ENCODE measurements at places on chromosomes 7 and 10.

- no peak for DNase-seq
Measured at GRCh38 chr10:100740476-100741377, 4.7 kb upstream of the PAX2 start.

DNA sequence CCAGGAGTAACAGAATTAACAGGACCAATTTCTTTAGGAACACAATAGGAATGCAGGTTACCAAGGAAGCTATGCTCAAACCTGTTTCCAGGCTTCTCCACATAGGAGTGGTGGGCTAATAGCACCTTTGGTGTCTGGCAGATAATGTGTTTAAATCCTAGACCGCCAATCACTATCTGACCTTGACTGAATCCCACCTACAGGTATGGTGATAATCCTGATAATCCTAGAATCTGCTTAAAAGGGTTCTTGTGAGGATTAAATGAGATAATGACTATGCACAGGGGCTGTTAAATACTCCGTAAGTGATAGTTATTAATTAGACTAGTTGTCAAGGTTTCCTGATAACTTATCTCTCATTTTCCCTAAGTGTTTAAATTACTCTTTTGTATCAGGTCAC lies 81.2 kb downstream of the EPC1 start:
- no peak for DNase-seq

DNA sequence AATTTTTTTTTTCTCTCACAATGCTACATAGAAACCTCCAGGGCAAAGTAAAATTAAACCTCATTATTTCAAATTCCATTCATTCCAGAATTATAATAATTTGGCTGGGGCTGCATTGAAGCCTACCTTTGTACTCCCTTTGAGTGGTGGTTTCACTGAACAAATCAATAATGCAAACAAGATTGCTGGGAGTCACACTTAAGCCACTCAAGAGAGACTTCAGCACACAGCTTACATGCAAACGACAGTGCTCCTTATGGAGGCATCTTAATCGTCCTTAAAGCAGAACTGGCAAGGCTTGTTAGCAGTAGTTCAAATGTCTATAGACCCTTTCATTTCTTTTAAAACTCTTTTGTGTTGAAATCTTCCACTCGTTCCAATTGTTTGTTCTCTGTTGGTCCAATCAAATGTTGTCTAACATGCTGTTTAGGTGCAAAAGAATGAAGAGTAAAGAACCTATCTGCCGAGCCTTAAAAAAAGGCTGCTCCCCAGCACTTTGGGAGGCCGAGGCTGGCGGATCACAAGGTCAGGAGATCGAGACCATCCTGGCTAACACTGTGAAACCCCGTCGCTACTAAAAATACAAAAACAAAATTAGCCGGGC lies 294.9 kb downstream of the FGFR2 start:
- DNase-seq = no peak

GRCh38 chr10:26556748-26557640 lies 118.9 kb downstream of the APBB1IP start:
- DNase-seq = peak; percentile 12

DNA sequence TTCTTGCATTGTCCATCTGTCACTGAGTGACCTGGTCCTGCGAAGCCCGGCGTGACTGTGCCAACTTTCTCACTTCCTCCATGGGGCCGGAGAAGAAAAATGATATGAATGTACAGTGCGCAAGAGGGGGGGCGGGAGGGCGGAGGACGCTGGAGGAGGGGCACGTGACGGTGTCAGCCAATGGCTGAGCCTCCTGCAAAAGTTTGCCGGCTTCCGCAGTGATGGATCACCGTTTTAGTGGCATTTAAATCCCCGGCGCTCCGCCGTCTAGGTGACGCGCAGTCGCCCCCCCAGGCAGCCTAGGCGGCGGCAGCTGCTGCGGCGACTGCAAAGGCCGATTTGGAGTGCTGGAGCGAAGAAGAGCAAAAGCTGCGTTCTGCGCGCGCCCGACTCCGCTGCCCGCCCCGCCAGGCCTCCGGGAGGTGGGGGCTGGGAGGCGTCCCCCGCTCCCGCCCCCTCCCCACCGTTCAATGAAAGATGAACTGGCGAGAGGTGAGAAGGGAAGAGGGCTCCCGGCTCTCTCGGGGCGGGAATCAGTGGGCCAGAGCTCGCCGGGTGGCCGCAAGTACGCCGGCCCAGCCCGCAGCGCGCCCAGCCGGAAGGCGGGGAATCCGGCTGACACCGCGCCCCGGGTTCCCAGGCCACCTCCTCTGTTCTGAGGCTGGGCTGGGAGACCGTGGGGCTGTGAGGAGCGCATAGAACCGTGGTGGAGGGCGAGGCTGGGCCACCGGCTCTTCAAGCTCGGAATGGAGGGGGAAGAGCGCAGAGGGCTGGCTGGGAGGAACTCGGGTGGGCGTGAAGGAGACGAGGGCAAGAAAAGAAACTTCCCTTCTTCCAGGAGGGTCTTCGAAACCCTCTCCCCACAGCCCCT lies at the start of gene HOXA1:
Gene HOXA1 (minus strand): TSS at position 104 of the 871 bp plus-strand sequence. CDS start 88 bp downstream, at position 16.
- peak; percentile 94 for DNase-seq

GRCh38 chr7:89104748-89105685 lies 309.5 kb upstream of the TEX47 start:
- no peak for DNase-seq

DNA sequence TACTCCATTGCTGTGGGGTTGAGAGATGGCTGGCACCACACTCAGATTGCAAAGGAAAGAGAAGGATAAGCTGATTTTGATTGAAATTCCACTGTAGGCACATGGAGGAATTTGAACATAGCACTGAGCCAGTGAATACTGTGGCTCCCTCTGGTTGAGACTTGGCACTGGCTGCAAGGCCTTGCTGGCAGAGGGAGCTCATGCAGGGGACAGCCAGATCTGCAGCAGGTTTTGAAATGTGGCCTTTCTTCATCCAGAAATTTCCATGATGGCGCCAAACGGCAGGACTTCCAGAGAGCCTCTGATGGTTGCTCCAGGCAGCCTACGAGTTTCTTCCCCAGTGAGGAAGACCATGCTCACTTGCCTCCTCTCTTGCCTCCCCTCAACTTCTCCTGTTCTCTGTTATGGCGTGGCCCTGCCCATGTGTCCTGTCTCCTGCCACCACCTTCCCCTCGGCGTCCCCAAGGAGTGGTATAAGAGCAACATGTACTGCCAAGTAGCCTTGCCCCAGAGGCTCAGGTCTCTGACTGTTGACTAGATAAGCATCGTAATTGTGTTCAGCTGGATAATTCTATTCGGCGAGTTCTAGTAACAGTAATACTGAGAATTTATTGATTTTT lies 265.6 kb downstream of the CCDC3 start:
- DNase-seq = no peak

GRCh38 chr7:25752154-25752553 lies 399.8 kb upstream of the NFE2L3 start:
- no peak for DNase-seq

- DNase-seq = no peak
Measured at GRCh38 chr7:105216786-105217185, 171.9 kb downstream of the SRPK2 start.

DNA sequence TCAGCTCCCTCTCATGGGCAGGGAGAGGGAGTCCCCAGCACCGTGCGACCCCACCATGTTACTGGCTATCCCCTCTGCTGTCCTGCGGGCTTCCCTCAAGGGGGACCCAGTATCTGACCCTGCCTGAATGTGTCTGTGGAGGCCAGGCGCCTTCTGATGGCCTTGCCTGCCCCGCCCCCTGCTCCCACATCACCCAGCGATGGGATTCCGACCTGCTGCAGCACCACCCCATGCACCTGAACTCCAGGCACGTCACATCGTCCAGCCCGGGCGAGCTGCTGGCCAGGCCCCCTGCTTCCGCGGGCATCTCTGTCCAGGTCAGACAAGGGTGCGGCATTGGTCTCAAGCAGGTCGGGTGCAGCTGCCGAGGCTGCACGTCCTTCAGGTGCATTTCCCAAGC lies 19.0 kb downstream of the LRRC27 start:
- DNase-seq = no peak

DNA sequence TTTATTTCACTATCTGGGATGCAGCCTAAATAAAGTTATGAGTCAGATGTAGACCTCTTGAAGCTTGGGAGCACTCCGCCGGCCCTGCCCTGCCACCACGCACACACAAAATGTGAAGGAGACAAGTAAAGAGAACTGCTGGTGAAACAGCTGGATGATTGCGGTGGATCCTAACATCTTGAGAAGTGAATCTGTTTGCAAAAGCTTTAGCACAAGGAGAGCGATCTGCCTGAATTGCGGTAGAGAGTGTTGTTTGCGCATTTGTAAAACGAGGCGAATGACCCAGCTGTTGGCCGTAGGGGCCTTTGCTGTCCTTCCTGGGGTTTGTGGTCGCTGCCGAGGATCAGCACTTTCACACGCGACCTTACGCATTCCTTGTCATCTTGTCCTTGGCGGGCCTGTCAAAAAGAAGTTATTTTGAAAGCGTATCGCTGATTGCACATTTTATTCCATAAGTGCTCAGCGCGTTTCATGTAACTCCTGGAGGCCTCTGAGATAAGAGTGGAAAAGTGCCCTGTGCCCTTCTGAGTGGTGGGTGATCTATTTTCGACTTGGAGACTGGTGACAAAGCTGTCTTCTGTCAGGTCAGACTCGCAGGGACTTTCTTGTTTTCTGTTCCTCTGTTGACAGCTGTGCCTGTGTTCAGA lies 40.8 kb downstream of the RBM20 start:
- DNase-seq = no peak

All from kidney capillary endothelial cell (primary cell).